ENCODE measurements at places on chromosomes 3 and 15.

DNA sequence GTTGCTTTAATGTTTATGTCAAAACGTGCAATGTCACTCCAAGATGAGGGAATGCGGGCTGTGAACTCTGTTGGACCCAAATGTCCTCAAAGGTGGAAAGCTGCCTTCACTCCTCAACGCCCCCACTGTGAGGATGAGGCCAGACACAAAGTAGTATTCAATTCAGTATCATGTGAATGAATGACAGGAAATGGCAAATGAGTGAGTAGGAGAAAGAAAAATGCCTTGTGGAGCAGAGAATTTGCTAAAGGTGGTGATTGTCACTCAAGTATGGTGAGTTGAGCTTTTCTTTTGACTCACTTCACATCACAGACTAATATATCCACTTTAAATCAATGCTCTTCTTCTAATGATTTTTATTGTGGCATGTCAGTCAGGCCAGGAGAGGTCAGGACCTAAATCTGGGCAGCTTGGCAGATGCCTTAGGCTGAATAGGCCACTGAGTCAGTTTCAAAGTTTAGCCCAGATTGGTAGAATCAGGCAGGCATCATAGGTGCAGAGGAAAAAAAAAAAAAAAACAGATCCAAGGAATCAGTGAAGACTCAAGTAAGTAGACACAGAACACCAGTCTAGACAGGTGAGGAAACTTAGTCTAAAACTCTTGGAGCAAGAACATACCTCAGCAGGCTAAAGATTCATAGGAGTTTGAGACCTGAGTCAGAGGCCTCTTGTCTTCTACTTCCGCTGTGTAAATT lies 71.0 kb upstream of the ZBED2 start:
- DNase-seq, result no peak

- DNase-seq, result no peak
These were observed 50.5 kb downstream of the UBE2E1 start for GRCh38 chr3:23856286-23856685.

DNA sequence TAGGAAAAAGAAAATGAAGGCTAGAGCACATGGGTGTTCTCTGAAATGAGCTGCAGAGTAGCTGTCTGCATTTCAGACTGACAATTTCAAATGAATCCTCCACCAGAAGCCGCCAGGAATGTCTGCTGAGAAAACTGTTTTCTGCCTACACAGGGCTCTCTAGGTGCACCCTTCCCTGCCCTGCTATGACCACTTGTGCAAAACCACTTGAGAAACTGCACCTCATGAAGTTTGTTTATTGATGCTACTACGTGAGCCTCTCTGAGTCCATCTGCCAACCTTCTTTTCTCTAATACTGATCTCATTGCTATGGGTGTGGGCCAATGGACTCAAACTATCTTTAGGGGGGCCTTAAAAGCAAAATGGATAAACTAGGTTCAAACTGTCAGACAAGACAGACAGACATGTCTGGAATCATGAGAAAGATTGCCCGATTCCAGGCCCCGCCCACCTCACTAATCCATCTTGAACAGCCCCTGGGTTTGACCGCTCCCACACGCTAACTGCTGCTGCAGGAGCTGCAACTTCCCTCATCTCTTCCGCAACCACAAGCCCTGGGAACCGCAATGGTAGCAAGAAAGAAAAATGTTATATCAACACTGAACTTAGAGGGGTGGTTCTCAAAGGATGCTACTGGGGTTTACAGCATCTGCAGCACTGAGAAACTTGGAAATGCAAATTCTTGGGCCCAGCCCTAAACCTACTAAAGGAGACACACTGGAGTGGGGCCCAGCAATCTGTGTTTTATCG lies 9.0 kb upstream of the CD47 start:
- DNase-seq, result no peak

DNA sequence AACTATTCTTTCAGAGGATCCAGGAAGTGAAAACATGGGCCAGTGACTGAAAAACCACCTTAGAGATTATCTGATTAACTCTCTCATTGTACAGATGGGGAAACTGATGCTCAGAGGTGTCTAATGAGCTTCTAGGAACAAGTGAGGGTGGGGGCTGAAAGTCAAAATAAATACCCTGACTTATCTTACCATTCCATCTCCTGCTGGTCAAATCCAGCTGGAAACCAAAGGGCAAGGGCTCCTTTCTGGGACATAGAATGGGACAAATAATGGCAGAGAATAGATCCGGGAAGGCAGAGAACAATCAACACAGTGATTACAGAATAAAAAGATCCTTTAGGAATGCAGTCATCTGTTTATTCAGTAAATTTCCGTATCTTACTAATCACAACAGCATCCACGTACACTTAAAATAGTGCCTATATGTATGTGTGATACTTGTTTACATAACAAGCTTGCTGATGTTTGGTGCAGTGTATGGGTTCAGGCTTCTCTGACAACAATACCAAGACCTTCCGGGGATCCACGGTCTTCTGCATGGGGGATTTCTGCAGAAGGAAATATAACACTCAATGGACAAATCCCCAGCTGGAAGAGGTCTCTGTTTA lies 173.2 kb downstream of the THSD4 start:
- DNase-seq, result no peak

DNA sequence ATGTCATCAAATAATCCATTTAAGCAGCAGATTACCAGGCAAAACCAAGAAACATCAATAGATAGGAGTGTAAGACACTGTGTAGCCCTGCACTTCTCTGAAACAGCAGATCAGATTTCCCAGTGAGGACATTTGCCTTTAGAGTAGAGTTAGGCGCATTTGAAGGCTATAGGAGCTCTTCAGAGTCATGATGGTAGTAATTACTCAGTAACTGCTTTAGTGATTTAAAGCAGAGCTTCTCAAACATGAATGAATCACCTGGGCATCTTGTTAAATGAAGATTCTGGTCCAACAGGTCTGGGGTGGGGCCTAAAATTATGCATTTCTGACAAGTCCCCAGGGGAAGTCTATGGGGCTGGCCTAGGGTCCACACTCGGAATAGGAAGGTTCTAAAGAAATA lies 36.9 kb downstream of the THRB start:
- no peak for DNase-seq

Data from activated T-cell treated with anti-CD3 and anti-CD28 coated beads for 48 hours (primary cell).